ENCODE measurements at places on chromosomes 6 and 20.

GRCh38 chr20:57439432-57439831 is 48.2 kb downstream of the RBM38 start:
- no peak for DNase-seq

DNA sequence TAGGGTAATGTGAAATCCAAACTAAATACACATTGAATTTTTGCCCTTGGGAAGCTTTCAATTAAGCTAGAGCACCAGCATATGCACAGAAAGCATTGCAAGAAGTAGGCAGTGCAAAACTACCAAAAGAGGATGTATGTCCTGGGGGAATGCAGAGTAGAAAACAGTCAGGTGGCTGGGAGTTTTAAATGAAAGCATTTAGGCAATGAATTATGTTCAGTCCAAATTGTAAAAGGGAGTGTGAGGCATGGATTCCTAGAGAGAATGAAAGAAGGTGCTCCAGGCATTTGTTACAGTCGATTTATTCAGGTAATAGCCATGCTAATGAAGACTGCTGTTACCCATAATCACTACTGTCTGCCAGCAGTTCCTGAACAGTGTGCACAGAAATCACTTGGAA is 604.1 kb upstream of the POU3F2 start:
- no peak for DNase-seq

GRCh38 chr6:166313255-166314070 is 5.3 kb upstream of the PRR18 start:
- no peak for DNase-seq

- no peak for DNase-seq
These were observed 163.9 kb downstream of the SCP2D1 start for GRCh38 chr20:18977441-18977840.

DNA sequence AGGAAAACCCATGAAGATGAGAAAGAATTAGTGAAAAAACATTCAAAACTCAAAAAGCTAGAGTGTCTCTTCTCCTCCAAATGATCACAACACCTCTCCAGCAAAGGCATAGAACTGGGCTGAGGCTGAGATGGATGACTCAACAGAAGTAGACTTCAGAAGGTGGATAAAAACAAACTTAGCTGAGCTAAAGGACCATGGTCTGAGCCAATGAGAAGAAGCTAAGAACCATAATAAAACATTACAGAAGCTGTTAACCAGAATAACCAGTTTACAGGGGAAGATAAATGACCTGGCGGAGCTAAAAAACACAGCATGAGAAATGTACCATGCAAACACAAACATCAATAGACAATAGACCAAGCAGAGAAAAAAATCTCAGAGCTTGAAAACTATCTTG is 904.1 kb upstream of the MANEA start:
- DNase-seq = no peak

DNA sequence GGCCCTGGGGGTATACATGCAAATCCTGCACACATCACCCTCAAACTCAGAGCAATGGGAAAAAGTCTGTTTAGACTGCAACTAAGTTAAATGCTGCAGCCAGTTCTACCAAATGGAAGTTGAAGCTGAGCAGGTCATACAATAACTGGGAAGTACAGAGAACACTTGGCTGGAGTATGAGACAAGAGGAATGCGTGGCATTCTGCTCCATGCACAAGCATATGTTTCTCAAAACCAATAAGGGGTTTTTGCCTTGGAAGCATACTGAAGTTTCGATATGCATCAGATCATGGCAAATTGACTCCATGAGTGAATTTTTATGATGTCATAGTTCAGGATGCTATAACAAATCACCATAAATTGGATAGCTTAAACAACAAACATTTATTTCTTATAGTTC is 193.8 kb downstream of the COL12A1 start:
- no peak for DNase-seq

DNA sequence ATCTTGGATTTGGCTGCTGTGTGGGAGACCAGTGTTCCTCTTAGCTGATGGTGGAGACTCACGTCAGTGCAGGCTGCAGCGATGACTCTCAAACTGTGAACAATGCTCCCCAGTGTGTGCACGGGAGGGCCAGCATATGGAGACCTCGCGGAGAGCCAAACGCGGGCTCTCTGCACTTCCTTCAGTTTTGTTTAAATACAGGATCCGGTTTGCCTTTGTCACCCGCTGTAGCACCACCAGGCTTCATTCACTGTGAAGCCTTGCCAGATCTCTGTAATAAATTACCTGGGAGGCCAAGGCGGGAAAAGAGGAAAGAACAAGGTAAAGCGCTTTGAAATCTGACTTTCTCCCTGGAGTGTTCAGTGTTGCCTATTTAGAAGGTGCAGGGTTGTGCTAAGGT is 30.7 kb upstream of the TMEM14A start:
- no peak for DNase-seq

DNA sequence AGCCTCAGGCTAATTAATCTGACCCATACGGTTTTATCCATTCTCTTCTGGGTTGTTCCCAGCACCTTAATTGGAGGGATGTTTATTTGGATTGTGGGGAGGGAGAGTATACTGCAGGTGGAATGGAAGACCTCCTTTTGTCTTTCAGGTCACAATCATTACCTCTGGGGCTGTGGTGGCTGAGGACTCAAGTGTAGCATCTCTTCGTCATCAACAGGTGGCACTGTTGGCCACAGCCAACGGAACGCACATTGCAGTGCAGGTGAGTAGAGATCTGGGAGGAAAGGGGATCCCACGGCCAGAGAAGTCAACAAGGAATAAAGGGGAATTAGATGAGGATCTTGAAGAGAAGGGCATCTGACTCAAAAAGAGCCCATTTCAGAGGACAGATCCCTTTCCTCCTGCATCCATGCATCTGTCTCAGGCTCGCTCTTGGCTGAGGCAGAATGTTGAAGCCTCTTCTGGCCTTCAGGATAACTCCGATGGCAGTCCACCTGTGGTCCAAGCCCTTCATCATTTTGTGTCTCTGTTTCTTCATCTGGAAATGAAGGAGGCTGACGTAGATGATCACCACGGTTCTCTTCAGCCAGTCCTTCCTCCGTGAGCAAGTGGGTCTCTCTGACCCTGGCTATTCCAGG is 3.2 kb upstream of the DEF6 start:
- DNase-seq = no peak

DNA sequence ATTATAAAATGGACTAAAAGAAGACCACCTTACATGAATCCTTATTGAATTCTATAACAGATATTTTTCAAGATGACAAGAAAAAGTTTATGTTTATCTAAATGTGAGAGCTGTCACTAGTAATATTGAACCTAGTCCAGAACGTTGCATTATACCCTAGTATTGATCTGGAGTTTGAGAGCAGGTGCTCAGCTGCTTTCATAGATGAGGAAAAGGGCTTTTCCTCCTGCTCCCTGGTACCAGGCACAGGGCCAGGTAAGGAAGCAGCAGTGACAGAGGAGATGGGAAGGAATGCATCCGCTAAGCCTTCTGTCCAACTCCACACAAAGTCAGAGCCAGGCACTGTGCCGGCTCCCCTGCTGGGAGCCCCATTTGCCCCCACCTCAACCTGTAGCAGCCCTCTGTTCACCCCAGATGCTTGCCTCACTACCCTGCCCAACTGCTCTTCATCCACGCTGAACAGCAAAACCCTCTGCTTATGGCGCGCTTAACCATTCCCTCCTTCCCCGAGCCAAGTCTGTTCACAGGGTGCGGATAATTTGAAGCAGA is 393.1 kb downstream of the FRK start:
- DNase-seq = no peak

DNA sequence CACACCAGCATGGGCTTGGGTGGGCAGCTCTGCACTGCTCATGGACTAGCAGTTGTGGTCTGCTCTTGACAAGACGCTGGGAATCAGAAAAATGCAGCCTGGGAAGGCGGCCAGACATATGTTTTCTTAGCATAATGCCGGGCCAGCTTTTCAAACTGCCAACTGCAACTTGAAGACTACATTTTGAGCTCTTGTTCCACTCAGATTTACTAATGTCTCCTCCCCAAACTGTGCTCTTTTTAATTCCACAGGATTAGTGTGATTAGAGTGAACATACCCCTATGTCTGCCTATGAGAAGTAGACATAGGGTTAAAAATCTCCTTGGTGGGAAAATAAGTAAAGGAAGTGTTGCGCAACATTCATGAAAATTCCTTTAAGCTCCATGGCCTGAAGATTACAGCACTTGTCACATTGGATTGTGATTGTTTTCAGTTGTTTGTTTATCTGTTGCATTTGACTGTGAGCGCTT is 5.3 kb upstream of the FNDC1 start:
- no peak for DNase-seq

- DNase-seq = no peak
These were observed 864 bp upstream of the PKIG start for GRCh38 chr20:44581515-44581914.

- no peak for DNase-seq
These were observed 191.2 kb downstream of the MANEA start for GRCh38 chr6:95768539-95768938.

DNA sequence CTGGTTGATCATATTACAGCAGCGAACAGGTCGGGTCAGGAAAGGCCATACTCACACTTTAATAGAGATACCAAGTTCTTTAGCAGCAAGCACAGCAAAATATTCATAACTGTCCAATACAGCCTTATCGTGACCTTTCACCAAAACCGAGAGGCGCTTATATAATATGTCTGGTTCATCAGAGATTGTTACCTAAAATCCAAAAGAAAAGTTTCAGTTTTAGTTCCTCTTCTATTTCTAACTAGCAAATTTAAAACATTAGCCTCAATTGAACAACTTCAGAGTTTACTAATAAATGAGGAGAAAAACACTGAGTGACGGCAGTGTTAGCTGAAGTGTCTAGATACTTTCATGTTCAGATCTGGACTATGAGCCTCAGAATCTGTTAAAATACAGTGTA is 5.9 kb downstream of the MRPS10 start:
- DNase-seq = no peak
